ENCODE measurements at places on chromosomes 3 and 15.

GRCh38 chr3:101701696-101702634, 15.4 kb upstream of the RPL24 start:
- no peak for DNase-seq

GRCh38 chr15:81968691-81969090, 77.1 kb downstream of the MEX3B start:
- DNase-seq: no peak

- DNase-seq: no peak
Observed at GRCh38 chr3:115087512-115087911, 59.6 kb downstream of the ZBTB20 start.

DNA sequence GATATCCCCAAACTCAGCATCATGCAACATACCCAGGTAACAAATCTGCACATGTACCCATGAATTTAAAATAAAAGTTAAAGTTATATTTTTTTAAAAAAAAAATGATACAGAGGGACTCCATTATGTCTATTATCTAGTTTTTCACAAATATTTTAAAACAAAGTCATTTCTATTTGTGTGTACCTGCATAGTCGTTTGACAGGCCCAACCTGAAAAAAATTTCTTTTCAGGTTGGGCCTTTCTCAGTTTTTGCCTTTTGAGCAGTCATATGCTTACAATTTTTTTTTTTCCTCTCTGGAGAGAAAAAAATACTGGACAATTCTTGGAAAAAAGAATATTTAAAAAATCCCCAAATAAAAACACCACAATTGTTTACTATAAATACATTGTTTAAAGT, 459.5 kb downstream of the FOXP1 start:
- no peak for DNase-seq

- DNase-seq: no peak
Observed at GRCh38 chr3:171778493-171778892, 31.8 kb downstream of the PLD1 start.

DNA sequence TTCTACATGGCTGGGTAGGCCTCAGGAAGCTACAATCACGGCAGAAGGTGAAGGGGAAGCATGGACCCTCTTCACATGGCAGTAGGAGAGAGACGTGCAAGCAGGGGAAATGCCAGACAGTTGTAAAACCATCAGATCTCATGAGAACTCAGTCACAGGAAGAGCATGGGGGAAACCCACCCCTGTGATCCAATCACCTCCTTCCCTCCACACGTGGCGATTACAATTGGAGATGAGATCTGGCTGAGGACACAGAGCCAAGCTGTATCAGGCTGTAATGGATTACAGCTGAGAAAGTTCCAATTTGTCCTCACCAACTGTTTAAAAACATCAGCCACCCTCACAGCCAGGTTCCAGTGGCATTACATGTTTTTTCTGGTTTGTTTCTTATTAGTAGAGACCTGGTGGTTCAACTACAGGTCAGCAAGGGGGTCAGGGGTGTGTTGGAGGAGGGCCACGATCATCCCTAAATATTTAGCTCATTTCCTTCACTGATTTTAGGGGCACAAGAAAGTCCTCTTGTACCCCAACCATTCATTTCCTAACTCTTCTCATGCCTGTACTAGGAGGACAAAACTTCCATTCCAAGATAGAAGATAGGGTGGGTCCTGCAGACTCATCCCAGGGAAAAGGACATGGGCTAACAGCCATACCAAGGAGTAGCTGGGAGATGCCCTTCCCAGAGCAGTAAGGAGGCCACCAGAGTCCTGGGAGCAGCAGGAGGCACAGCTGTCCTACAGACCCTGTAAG, 54.4 kb downstream of the ANXA2 start:
- DNase-seq: no peak

DNA sequence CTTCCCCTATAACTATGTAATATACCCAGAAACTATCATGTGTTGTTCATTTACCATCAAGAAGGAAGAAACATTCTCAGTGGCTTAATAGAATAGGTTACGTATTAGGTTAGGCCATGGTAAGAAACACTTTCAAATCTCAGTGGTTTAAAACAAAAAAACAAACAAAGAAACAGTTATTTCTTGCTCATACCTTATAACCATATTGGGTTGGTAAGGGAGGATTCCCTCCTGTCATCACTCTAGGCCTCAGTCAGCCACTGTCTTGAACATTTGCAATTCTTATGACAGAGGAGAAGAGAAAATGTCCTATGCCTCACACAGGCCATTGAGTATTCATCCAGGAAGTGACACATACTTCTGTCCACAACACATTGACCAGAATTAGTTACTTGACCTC, 727.7 kb upstream of the NECTIN3 start:
- DNase-seq: peak; percentile 28

DNA sequence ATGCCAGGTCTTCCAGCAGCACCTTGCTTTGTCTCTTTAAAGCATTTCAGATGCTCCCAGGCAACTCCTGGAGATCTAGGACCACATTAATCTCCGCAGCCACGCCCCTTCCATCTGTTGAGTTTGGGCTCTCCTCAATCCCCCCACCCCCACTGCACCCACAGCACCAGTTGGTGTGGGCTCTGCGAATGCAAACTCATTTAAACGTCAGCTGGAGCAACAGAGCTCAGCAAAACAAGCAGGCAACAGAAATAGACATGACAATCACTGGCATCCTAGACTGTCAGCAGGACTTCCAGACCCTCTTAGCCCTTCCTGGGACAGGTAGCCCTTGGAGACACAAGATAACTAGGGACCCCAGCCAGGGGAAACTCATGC, 106.9 kb downstream of the LSM3 start:
- DNase-seq: no peak

DNA sequence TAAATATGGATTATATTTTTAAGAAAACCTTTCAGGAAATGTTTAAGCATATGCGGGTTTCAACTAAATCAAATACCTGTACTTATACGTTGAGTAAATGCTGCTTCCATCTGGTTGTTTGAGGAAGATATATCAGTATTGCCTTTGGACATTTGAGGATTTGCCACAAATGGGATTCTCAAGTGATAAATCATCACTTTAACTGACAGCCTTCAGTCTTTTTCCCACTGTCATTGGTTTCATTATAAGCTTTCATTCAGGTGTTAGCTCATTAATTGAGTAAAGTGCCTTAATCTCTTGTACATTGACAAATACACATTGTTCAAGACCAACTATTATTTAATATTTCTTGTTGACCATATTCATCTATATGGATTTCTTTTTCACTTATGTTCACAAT, 217.2 kb downstream of the EDEM1 start:
- no peak for DNase-seq

GRCh38 chr3:145959457-145960088, 201.4 kb downstream of the PLOD2 start:
- no peak for DNase-seq

DNA sequence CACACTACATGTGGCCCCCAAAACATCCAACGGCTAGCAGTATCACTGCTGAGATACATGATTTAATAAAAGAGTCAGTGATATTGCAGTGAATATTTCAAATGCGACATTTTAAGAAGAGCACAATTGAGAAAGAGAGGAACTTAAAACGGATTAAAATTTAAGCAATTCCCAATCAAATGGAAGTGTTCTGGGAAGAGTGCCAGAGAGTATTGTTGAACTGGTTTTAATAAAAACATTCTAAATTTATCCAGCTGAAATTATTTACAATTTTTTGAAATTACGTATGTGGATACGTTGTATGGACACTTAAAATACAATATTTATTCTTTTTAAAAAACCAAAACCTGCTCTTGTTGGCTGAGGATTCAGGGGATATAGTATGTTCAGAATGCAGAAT, 117.7 kb downstream of the C3orf38 start:
- no peak for DNase-seq

DNA sequence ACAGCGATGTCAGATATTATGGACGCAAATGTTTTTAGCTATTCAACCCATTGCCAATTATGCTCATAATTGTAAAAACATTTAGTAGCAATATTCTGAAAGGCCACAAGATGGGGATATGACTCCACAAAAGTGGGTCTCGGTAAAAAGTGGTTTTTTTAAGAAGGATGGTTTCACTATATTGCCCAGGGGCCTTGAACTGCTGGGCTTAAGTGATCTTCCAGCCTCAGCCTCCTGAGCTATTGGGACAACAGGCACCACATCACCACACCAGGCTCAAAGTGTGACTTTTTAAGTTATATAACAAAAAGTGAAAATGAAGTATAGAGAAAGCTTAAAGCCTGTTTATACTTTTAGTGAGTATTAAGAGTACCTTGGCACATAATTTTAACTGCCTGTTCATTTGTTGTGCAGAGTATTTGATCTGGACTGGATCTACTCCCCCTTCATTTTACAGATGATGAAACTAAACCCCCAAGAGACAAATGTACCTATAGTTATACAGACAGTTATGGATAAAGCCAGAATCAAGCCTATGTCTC, 9.4 kb downstream of the NAA50 start:
- DNase-seq: peak; percentile 42

DNA sequence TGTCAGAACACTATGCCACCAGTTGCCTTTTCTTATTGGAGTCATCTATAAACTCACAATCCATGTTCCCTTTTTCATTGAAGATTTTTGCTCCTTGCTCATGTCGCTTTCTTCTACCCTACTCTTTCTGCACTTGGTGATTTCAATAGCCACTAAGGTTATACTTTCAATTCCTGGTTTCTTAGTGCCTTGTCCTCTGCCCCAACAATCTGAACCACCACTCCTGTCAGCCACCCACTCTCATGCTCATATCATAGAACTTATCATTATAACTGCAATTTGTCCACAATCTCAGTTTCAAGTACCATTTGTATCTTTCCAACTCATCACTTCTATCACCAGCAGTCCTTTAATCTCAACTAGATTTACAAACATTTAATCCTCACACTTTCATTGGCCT, 10.0 kb upstream of the GRAMD1C start:
- DNase-seq: no peak

GRCh38 chr15:88839146-88839545, 35.9 kb downstream of the ACAN start:
- DNase-seq: no peak

DNA sequence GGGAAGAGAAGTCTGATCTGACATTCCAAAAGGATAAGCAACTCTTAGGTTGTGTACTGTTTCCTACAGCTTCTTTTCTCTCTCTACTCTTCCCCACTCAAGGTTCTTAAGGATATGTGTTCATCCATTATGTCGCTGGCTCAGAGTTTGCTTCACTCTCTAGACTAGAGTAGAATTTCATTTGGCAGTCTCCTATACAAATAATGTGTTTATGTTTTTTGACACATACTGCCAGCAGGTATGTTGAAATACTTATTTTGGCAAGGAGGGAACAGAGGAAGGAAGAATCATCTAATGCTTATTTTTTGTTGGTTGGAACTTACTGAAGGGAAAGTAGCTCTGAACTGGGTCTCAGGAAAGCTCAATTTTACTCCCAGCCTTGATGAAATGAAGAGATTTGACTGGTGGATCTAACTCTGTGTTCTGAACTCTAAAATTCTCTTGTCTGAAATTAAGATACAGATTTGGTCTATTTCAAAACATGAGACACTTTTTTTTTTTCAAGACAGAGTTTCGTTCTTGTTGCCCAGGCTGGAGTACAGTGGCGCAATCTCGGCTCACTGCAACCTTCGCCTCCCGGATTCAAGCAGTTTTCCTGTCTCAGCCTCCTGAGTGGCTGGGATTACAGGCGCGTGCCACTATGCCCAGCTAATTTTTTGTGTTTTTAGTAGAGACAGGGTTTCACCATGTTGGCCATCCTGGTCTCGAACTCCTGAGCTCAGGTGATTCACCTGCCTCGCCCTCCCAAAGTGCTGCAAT, 7.6 kb upstream of the EMC3 start:
- no peak for DNase-seq

DNA sequence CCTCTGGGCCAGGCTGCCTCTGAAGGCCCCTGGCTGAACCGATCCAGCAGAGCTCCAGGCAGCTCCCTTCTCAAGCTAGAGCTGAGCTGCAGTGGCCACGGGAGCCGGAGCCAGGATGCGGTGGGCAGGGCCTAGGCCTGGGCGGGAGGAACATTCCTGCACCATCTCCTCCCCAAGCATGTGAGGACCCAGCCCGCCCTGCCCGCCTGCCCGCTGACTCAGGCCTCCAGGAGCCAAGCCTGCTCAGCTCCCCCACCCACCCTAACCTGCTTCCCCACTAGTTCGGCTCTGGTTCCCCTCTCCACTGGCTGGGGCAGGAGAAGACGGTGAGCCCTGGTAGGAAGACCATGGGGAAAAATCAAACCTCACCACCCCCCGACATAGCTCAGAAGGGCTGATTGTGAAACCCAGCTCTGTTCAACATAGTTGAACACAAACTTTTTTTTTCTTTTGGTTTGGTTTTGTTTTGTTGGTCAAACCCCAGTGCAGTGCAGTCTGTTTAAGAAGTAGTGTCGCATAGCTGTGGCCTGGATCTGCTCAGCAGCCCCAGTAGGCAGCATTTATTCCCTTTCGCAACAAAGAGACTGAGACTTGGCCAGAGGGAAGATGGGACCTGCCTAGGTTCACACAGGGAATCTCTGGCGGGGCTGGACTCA, 13.5 kb downstream of the SNX33 start:
- DNase-seq: peak; percentile 89

DNA sequence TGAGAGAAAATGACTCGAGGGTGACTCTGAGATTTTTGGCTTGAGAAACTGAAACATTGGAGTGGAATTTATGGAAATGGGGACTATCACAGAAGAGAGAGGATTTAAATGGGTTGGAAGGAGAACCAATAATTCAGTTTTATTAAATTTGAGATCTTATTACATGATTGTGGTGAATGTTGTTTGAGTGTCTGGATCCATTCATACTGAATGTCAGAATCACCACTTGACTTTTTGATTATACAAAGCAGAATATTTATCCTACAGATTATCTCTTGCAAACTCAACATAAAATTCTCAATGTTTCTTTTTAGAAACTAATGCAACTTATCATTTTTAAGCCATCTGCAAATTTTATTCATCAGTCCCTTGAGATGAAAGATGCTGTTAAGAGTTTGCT, 332.8 kb downstream of the CNTN3 start:
- DNase-seq: no peak

GRCh38 chr3:15844889-15845288, 47.1 kb upstream of the ANKRD28 start:
- no peak for DNase-seq
